ENCODE measurements at places on chromosomes 6 and 20.

DNA sequence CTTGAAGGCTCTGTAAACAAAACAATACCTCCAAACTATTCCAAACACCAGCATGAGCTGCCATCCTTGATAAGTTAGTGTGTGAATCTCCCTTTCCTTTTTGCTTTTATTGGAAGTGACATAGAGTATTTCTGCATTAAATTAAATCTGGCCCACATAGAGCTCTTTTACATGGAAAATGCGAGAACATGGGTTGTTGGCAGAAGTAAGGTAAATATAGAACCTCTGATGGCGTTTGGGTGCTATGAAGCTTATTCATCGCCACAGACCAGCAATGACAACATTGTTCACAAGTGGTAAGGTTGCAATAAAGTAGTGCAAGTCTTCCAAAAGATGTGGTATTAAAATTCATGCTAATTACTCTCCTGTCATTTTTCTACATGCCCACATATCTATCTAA, 445.8 kb upstream of the JAG1 start:
- DNase-seq = no peak

- no peak for DNase-seq
Observed at GRCh38 chr20:8330319-8330784, 198.3 kb downstream of the PLCB1 start.

- DNase-seq = no peak
Observed at GRCh38 chr6:126914801-126915200, 203.7 kb upstream of the RSPO3 start.

GRCh38 chr6:91278416-91278815, 691.5 kb upstream of the MAP3K7 start:
- no peak for DNase-seq

DNA sequence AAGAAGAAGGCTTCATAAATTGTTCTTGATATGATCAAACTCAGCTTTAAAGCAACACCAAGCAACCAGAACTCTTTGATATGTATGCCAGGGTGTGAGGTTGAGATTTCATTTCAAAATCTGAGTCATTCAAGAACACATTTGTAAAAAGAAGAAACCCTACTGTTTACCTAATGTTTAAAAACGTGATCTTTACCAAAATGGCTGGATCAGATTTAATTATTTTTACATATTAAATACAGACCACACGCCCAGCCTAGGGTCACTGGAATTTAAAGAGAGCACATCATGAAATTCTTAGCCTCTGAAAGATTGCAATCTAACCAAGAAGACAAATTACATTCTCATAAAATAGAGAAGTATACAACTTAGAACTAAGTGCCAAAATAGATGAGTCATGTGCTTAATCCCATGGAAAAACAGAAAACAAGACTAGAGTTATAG, 206.8 kb upstream of the SMLR1 start:
- DNase-seq = no peak

GRCh38 chr6:124960757-124961463, 1.3 kb upstream of the RNF217 start:
- DNase-seq = no peak

GRCh38 chr20:52312132-52312729, 120.7 kb upstream of the ZFP64 start:
- DNase-seq = peak; percentile 41

- no peak for DNase-seq
Observed at GRCh38 chr6:56176741-56177140, 70.6 kb downstream of the COL21A1 start.

GRCh38 chr6:88761237-88762031, 202.0 kb downstream of the RNGTT start:
- DNase-seq = no peak

DNA sequence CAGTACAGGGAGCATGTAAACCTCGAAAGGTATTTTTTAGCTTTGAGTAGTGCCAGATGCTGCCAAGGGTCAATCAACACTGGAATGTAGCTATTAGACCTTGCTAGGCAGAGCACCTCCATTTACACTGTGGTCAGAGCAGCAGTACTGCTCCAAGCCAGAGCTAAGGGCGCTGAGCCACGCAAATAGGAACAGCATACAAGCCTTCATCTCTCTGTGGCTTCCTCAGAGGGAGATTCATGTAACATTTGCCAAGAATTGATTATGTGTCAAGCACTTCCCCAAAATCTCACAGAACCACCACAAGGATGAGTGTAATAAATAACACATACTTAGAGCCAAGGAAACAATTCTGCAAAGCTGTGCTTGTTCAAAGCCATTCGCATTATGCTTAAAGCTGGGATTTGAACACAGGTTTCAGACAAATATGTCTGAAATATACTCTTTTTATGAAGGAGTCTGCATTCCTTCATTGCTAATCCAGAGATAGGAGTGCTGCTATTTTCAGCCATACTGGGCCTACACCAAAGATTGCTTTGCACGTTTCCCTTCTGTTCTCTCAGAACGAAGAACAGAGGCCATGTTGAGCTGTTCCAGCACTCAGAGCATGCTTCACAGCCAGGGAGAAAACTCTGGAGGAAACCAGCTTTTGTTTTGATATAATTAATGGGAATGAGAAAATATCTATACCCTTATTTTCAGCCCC, 97.7 kb downstream of the SLC16A10 start:
- no peak for DNase-seq

DNA sequence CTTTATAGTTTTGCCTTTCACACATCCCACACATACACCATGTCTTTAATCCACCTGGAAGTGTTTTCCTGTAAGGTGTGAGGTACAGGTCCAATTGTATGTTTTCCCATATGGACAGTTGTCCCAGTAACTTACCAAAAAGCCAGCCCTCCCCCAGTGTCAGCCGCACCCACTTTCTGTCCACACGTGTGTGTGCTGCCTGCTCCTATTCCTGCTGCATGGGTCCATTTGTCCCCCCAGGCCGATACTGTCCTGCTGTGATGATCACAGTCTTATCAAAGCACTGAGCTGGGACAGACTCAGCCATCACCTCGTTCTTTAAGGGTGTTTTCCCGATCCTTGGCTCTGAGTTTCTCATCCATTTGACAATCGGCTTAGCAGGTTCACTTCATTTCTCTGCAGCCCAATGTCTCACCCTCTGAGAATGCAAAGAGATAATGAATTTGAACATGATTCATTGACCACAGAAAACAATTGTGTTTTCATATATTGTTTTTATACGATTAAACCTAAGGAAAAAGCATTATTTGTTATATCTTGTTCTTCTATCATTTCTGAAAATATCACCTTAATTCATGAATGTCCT, 9.6 kb downstream of the VSX1 start:
- DNase-seq = no peak

GRCh38 chr6:36376742-36377141, 10.7 kb downstream of the ETV7 start:
- no peak for DNase-seq

DNA sequence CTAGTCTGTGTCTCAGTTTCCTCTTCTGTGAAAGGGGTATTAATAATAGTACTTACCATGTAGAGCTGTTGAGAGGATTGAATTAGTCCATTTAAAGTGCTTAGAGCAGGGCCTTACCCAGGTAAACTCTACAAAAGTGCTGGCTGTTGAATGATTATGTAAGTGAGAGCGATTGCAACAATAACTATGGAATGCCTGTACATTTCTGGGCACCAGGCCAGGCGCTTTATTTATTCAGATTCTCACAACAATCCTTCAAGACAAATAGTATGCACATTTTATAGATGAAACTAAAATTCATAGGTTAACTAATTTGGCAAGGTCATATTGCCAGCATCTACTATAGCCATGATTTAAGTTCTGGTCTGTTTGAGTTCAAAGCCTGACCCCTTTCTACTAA, 78.3 kb upstream of the MMS22L start:
- DNase-seq = no peak

- DNase-seq = peak; percentile 89
Observed at GRCh38 chr20:24948939-24949679, at the start of gene CST7. Gene CST7, plus strand, starts transcription at chr20:24949269. Its CDS starts 237 bp downstream, at chr20:24949506.

DNA sequence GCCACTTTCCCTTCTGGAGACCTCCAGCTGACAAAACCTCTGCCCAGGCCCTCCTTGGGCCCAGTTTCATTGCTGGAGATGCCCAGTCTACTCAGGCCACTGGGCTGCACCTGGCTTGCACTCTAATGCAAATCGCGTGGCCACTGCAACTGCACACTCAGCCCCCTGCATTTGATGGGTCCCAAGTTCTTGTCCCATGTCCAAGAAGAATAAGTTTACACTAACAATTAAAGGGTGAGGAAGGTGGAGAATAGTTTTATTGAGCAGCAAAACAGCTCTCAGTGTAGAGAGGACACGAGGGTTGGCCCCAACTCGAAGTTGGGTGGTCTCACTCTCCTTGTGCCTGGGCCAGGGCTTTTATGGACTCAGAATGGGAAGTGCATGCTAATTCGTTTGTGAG, 31.9 kb upstream of the THEMIS start:
- DNase-seq = no peak

GRCh38 chr6:75504465-75505222, 11.0 kb upstream of the FILIP1 start:
- DNase-seq = no peak

DNA sequence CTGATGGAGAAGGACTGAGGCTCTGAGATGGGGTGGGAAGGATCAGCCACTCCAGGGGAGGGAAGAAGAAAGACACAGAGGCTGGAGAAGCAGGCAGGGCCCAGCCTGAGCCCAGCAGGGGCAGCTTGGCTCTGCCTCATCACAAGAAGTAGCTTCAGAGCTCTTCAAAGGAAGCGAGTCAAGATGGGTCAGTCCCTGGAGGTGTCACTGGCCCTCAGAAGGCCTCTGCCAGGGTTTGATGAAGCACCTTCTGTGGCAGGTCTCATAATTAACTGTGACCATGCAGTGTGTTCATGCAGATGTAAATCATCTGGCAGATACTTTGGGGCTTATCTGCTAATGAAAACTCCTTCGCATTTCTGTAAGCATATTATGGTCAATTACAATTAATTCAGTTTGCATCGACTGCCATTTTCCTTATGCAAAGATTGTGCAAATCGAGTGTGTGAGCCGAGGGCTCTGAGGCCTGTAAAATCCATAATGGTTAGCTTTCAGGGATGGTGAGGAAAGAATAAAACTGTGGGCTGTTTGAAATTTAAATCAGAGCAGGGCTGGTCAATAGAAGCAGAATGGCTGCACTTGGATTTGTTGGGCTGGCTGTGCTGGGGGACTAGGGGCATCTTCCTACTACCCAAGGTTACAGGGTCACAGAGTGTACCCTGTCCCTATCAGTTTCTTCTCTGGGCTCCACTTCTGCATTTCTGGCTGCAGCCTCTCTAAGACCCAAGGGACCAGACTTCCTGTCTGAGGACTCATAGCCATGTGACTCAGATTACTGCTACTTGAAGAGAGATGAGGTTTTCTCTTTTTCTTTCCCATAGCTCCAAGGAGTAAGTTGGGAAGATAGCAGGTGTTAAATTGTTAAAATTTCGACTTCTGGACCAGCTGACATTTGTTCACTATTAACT, 376.6 kb downstream of the DHX35 start:
- no peak for DNase-seq

Measured in central memory CD8-positive, alpha-beta T cell (primary cell).